ENCODE measurements at places on chromosomes 3 and 15.

DNA sequence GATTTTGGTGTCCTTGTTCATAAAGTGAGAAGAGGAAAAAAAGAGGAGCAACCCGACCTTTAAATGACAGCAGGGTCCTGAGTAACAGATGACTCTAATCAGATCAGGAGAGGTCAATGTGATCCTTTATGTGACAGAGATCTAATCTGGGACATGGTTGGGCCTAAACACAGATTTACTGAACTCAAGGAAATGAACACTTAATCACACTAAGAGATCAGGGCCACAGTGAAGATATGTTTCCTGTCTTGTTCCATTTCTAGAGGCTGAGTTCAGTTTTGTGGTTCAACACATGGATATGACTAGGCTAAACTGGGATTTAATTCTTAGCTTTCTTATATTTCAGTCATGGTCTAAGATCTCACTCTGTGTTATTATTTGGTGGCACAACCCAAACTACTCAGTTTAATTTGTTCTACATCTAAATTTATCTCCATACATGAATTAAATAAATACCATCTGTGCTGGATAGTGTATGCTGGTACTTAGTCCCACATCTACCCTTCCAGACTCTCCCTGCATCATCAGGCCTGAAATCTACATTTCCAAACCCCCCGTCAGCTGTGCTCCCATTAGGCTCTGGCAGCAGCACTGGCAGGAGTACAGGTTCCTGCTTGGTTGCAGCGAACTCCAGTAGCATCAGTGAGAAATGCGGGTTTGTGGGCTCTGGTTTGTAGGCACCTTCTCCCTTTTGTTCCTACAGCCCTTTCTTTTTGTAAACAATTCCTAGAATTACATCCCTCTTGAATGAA, 22.6 kb downstream of the SFMBT1 start:
- H3K4me3 ChIP-seq = no peak overlapping the region
- DNase-seq = no peak
- peaks cover under 1% of the 10 kb centered on the region for H3K4me1 ChIP-seq
- no peak overlapping the region for H3K27ac ChIP-seq
- no peaks in the 10 kb centered on the region for H3K36me3 ChIP-seq

DNA sequence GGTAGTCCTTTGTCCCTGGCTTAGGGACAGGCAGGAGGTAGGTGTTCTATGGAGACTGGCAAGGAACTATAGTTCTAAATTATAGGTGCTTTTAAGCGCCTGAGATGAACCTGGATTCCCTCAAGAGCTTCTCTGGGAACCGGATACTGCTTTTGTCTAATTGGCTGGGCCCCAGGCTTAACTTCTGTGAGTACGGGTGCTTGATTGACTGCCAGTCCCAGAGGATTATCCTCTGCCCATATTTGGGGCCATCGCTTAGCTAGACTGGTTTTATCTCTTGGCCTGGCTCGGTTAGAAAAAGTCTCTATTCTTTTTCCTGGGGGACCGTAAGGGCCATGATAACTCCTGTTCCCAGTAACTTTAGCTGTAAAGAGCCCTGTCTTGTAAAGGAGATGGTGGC, 339.1 kb downstream of the KCNH8 start:
- H3K4me1 ChIP-seq = no peaks in the 10 kb centered on the region
- DNase-seq = no peak
- no peak overlapping the region for H3K4me3 ChIP-seq
- H3K27me3 ChIP-seq = no peaks in the 10 kb centered on the region
- H3K27ac ChIP-seq = no peak overlapping the region
- H3K36me3 ChIP-seq = no peaks in the 10 kb centered on the region

GRCh38 chr15:75669191-75669878, 21.6 kb downstream of the SNX33 start:
- H3K36me3 ChIP-seq = no peaks in the 10 kb centered on the region
- no peak overlapping the region for H3K4me3 ChIP-seq
- peaks cover 58% of the 10 kb centered on the region for H3K4me1 ChIP-seq
- no peak overlapping the region for H3K27ac ChIP-seq
- no peaks in the 10 kb centered on the region for H3K27me3 ChIP-seq

DNA sequence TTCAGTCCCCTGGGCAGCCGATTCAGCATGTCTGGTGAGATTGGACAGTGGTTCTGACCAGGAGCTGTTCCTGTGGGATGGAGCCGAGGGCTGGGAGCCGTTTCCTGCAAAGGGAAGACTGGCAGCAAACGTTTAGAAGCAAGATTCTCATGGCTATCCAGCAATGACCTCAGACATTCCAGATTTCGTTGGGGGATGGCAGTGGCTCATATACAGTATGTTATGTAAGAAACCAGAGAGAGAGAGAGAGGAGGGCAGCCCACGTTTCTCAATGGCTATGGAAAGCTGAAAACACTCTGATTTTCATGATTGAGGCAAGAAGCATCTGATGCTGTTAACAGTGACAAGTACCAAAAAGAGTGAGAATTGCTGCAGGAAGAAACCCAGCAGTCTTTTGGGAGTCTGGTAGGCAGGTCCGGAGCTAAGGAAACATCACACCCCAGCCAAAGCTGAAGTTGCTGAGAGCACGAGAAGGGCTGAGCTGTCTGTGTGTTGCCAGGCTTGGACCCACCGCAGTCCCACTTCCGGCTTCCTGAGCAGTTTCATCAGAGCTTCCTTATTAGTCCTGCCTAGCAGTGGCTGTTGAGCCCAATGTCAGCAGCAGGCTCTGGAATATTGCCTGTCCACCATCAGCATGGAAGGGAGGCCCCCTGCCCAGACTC, 25.6 kb upstream of the VPS8 start:
- H3K27ac ChIP-seq = no peak overlapping the region
- no peaks in the 10 kb centered on the region for H3K27me3 ChIP-seq
- peaks cover 14% of the 10 kb centered on the region for H3K4me1 ChIP-seq
- H3K36me3 ChIP-seq = no peaks in the 10 kb centered on the region
- no peak for DNase-seq

DNA sequence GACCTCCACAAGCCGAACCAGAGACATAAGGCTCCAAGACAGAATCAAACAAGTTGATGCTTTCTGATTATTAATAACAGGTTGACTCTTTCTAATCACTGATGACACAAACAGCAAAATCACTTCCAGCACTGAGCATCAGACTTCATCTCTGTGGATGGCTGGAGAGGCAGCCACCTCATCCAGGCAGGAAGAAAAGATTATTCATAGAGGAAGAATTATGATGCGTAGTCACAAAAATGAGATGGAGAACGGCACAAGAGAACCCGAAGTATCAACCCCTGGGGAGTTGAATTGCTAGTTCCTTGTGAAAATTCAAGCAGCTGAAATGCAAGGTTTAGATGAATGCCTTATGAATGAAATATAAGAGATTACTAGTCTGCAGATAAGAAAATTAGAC, 49.9 kb upstream of the LMCD1 start:
- no peak overlapping the region for H3K4me3 ChIP-seq
- H3K27ac ChIP-seq = no peak overlapping the region
- peaks cover 1% of the 10 kb centered on the region for H3K4me1 ChIP-seq
- H3K36me3 ChIP-seq = no peaks in the 10 kb centered on the region

DNA sequence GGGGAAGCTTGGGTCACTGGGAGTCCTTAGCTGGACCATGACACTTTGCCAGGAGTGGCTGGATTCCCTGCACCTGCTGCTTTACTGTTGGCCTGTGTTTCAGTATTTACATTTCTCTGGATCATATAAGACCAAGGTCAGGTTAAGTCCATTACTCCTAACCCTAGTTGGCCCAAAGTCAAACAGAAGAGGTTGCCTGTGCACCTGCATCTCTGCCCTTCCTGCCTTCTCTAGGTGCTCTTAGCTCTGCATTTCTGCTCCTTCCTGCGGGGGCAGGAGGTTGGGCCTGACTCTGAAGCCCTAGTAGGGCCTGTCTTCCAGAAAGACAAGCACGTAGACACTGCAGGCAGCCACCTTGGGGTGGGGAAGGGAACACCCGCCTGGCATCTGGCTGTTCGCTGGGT, 124.3 kb downstream of the RPLP1 start:
- H3K4me3 ChIP-seq = no peak overlapping the region
- no peaks in the 10 kb centered on the region for H3K27me3 ChIP-seq
- H3K36me3 ChIP-seq = no peaks in the 10 kb centered on the region

- H3K27me3 ChIP-seq = no peaks in the 10 kb centered on the region
- DNase-seq = no peak
- no peak overlapping the region for H3K27ac ChIP-seq
- H3K4me1 ChIP-seq = no peaks in the 10 kb centered on the region
- no peak overlapping the region for H3K4me3 ChIP-seq
- no peaks in the 10 kb centered on the region for H3K36me3 ChIP-seq
These were observed 92.6 kb upstream of the ZBTB20 start for GRCh38 chr3:115239717-115240116.
